Tibial nerve (tissue), 4 donors: ENCODE measurements at places on chromosomes 11 and 22. TPM values are rescaled to one million over a fixed set of nuclear protein-coding genes. Genes with fewer than 3 reads are reported as not detected.

The TIMM8B gene
- 16.7 TPM for total RNA-seq

The LRRC10B gene
- 3.6 TPM for total RNA-seq

The CDC42EP2 gene
- 10.4 TPM for total RNA-seq

DNA sequence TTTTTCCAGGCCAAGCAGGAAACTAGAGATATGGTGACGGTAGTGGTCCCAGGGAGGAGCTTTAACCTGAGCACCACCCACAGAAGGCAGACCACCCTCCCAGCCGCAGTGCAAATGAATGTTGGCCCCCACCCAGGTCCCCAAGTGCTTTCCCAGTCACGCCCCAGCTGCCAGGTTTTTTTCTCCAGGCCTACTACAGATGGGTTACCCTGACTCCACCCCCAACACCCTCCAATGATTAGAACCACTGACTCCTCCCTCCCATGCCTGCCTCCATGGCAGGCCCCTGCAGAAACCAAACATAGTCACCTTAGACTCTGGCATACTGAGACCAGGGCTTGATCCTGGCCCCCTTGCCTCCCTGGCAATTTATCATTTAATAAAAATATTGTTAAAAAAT is 58.7 kb upstream of the CHST1 start:
- DNase-seq = no peak
